ENCODE measurements at places on chromosomes 16 and 17.

GRCh38 chr16:20002936-20003335, 70.8 kb downstream of the GPR139 start:
- no peak for DNase-seq

GRCh38 chr17:4008441-4009185, 44.4 kb upstream of the ATP2A3 start:
- DNase-seq, result no peak

DNA sequence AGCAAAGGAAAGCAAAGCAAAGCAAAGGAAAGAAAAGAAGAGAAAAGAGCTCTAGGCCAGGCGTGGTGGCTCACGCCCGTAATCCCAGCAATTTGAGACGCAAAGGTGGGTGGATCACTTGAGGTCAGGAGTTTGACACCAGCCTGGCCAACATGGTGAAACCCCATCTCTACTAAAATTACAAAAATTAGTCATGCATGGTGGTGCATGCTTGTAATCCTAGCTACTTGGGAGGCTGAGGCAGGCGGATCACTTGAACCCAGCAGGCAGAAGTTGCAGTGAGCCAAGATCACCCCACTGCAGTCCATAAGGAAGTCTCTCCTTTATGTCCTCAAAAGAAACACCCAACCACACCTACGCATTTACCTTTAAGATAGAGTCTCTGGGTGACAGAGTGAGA, 70.1 kb downstream of the ADAMTS18 start:
- DNase-seq, result no peak

- no peak for DNase-seq
Measured at GRCh38 chr16:47731252-47731651, 270.1 kb downstream of the PHKB start.

DNA sequence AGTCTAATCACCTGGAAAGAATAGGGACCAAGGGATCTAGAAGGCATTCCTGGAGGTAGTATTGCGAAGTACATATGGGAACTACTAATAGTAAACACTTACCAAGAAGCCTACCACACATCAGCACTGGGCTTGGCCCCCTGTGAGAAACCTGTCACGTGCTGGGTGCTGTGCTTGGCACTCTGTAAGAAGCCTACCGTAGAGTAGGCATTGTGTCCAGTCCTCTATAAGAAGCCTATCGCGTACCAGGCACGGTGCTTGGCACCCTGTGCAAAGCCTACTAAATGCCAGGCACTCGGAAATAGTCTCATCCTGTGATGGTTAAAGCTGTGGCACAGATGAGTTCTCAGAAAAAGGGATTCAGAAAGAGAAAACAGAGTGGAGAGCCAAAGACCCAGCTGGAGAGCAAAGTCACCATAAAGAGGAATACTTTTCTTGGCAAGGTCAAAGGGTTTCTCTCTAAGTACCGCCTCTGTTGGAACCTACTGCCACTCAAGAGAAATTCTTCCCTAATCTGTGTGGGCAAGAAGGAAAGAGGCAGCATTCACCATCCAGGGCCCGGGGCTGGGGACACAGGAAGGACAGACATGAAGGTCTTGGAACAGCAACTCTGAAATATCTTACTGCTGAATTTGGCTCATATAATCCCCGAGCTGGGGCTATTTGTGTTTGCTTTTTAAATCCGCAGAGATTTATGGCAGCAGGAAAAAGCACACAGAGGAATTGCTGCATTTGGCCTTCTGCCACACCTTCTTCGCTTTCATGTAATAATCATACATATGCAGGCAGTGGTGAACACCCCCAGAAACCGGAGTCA, 81.8 kb downstream of the VAT1L start:
- no peak for DNase-seq

DNA sequence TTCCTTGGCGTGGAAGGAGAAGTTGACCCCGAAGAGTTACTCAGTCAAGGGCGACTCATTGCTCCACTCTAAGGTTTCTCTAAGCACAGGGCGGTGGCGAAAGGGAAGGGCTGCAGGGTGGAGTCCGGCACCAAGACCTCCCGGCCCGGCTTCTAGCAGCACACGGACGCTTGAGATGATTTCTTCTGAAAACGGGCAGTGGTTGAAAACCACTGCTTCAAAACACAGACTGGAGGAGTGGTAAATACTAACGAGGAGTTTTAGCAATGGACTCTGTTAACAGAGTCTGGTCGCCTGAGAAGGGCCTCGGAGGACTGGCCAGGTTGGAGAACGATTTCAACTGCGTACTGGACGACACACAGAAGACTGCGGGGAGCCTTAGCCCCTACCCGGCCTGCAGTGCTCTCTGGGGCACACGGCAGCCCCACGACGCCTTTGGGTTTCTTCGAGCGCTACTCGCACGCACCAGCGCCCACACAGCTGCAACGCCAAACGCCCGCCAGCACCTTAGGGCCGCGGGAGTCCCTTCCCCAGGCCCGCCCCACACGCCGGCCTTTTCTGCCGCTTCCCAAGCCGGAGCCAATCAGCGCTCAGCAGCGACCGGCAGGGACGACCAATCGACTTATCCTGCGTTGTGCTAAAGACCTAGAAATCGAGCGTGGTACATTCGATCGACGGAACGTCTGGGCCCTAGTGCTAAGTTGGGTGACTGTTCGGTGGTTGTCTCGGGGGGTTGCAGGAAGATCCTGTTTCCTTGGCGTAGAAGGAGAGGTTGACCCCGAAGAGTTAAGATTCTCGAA, 14.4 kb upstream of the CA4 start:
- peak; percentile 83 for DNase-seq
